ENCODE measurements at places on chromosomes 7 and 10.

GRCh38 chr7:134083766-134084487 is 43.2 kb upstream of the LRGUK start:
- peak; percentile 1 for DNase-seq

GRCh38 chr7:13262929-13263530 is 575.6 kb downstream of the ARL4A start:
- DNase-seq: no peak

GRCh38 chr10:119131512-119132240 is 27.8 kb downstream of the DENND10 start:
- no peak for DNase-seq

GRCh38 chr10:70376436-70377378 is 5.7 kb downstream of the LRRC20 start:
- DNase-seq: no peak

GRCh38 chr7:1449951-1450350 is 9.3 kb downstream of the MICALL2 start:
- DNase-seq: no peak

DNA sequence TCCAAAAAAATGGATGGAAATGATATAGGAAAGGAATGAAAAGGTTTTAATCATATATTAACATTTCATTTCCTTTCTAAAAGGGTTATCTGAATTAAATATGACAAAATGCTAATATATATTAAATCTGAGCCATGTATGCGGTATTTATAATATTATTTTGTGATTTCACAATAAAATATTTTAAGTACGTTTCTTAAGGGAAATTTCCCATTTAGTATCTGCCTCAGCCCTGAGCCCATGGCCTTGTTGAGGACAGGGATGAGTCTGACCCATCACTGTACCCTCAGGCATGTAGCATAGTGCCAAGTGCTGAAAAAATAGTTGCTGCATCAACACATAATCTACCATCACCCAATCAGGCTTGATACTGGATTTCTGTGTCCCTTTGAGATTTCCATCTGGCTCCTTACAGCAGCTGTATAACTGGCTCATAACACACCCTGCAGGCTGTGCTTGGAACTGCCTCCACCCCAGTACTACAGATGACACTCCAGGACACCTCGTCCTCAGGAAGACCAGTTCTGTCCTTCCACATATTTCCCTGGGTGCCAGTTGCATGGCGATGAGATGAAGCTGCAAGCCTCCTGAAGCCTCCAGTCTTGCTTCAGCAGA is 59.4 kb upstream of the ASAH2 start:
- no peak for DNase-seq

DNA sequence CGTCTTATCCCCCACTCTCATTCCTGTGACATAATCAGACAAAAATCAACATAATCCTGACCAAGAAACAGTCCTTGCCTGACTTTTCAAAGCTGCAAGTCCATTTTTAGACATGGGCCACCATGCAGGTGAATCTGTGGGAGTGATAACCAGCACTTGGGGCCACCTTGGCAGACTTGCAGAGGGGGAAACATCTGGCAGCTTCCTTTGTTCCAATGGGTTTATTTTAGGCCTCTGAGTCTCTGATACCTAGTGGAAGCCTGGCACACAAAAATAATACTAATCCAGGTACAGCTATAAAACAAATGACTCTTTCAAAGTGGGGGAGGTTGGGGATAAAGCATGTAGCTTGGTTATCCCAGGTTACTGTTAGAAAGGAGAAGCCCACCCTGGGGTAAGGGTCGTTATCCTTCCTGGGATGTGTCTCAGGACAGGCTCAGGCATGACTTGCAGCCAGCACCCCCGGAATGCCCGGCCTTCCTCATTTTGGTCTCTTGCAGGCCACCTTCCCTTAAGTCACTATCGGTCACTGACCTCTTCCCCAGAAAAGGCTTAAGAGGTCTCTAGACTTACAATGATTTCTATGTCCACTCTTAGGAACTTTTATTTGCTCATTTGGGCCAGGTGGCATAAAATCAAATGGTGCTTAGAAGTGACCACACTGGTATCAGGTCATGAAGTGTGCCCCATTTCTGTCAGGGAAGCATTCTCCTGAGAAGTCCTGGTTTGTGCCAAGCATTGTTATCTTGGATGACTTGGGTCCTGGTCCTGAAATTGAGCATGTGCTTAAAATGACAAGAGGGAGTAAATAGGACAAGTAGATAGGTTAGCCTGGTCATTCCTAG is 37.6 kb downstream of the EEPD1 start:
- DNase-seq: no peak

- no peak for DNase-seq
These were observed 184.6 kb downstream of the SNX10 start for GRCh38 chr7:26476271-26476670.

GRCh38 chr10:28849821-28850220 is 172.5 kb downstream of the BAMBI start:
- DNase-seq: no peak

- peak; percentile 58 for DNase-seq
These were observed 513.0 kb downstream of the INHBA start for GRCh38 chr7:41189866-41190265.

- no peak for DNase-seq
These were observed 80.1 kb downstream of the ITGB1 start for GRCh38 chr10:32877915-32878314.

- DNase-seq: no peak
These were observed 95.5 kb downstream of the CUL2 start for GRCh38 chr10:34994565-34995142.

DNA sequence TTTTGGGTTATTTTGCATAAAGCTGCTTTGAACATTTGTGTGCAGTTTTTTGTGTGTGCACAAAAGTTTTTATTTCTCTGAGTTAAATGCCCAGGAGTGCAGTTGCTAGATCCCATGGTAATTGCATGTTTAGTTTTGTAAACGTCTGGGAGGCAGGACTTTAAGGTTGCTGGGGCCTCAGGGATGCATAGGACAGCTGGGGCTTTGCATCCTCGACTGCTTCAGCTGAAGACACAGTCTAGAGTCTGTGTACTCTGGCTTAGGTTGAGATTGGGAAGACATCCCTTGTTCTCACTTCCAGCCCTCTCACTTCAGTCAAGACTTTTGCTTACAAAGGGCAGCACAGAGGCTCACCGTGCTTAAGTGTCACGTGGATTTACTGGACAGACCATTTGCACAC is 94.5 kb upstream of the INSYN2A start:
- DNase-seq: no peak

- DNase-seq: no peak
These were observed 336.8 kb downstream of the PLXNA4 start for GRCh38 chr7:132239422-132239994.

GRCh38 chr7:157692460-157693011 is 355.7 kb downstream of the DNAJB6 start:
- DNase-seq: no peak

- no peak for DNase-seq
These were observed 182.8 kb upstream of the BMPER start for GRCh38 chr7:33722383-33723101.

GRCh38 chr10:76356557-76356956 is 925.1 kb downstream of the LRMDA start:
- no peak for DNase-seq

GRCh38 chr7:13098161-13098560 is 410.7 kb downstream of the ARL4A start:
- no peak for DNase-seq

DNA sequence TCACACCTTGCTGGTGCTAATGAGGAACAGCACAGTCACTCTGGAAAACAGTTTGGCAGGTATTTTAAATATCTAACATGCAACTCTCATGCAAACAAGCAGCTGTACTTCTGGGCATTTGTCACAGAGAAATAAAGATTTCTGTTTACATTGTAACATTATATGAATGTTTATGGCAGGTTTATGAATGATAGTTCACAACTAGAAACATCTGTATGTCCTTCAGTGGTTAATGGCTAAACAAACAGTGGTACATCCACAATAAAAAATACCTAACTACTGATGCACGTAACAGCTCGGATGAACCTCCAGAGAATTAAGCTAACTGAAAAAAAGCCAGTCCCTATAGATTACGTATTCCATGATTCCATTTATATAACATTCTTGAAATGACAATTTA is 109.6 kb downstream of the GPR37 start:
- DNase-seq: no peak

DNA sequence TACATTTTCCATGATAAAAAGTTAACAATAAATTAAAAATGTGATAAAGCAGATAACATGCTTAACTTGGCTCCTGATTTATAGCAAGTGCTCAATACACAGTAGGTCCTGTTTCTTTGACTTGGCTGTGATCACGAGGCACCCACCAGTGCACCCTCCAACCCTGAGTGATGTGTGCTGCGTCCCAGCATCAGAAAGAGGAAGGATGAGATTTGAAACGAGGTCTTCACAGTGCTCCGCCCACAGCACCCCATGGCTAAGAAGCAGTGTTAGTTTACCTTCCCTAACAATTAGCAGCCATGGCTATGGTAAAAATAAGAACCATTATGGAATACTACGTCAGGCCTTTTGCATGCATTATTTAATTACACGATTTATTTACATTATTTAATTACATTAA is 292.0 kb upstream of the ZMIZ1 start:
- DNase-seq: no peak

GRCh38 chr7:139328375-139328774 is 12.8 kb upstream of the FMC1 start:
- DNase-seq: peak; percentile 38

DNA sequence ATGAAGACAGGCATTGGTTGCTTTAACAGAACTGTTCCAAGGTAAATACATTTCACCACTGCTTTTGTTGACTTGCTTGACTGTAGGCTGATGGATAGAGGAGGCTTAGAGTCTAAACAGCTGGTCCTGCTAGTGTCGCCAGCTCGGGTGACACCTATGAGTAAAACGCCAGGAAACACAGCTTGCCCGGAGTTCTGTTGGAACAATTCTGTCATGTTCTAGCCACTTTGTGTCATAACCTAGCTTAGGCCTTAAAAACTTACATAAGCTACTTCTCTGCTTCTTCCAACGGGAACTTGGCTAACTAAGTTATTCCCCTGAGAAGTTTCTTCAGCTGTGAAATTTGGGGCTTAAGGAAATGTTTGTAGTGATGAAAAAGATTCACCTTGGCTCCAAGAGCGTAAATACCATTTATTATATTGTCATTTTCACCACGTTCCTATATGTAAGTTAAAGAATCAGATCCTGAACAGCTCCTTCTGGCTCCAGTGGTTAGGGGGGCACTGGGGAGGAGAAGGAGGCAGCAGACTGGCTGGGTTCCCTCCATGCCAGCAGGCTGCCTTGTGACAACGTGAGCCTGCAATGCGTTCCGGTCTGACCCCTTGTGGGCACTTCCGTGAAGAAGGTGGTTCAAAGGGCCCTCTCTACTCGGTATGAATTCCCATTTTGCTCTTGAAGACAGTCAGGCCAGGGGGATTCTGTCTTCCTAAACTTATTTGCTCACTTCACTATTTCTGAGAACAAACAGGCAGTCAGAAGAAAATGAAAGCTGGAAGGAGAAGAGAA is 253.2 kb downstream of the BMPER start:
- no peak for DNase-seq

- DNase-seq: no peak
These were observed 5.0 kb upstream of the TNRC18 start for GRCh38 chr7:5428478-5429252.

DNA sequence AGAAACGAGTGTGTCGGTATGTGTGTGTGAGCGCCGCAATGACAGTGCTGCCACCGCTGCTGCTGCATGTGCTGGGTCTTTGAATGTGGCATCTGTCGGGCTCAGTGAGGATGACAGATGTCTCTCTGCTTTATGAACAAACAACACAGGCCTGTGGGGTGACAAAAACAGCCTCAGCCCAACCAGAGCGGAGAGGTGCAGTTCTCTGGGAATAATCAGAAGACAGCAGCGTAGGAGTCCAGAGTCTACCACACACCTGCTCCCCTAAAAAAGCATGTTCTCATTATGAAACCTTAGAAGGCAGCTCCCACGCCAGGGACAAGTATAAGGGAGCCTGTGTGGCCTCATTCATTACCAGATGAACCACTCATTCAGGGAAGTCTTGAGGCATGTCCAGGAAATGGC is 278.3 kb downstream of the KCNMA1 start:
- no peak for DNase-seq

DNA sequence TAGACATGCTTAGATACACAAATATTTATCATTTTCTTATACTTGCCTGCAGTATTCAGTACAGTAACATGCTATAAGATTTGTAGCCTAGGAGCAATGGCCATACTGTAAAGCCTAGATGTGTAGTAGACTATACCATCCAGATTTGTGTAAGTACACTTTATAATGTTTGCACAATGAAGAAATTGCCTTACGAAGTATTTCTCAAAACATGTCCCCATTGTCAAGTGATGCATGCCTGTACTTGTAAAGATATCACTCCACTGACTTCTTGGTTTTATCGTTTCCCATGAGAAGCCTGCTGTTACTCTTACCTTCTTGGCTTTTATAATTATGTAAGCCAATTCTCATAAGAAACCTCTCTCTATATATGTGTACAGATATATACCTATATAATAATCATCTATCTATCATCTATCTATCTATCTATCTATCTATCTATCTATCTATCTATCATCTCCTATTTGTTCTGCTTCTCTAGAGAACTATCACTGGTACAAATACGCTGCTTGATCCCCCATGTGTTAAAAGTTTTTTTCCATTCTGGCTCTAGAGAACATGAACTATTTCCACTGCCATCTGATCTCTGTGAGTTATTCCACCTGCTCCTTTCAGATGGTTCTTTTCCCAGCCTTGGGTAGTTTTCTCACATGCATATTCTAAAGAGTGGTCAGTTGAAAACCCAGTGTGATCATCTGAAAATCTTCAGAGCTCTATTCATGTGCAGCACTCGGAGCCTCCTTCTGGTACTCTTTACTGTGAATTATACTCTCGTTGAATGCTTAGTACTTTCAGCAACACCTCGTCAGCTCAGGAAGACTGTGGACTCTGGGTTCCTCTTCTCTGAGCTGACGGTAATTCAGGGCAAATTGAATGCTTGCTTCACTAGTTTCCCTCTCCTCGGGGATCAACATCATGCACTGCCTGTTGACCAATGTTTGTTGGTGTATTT is 14.5 kb upstream of the VCL start:
- DNase-seq: no peak

DNA sequence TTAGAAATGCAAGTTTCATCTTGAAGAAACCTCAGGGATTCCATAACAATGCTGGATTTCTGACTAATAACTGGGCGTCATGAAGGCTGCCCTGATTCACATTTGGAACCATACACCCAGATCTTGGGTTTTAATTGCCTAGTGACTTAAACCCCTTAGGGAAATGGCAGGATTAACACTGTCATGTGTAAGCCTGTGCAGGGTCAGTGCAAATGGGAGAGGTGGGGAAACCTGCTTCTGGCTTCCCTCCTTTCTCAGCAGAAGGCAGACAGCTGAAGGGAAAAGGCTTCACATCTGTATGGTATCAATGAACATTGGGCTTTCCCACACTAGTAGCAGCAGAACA is 364.2 kb downstream of the ANKRD30A start:
- DNase-seq: no peak

GRCh38 chr7:64574540-64575099 is 11.7 kb upstream of the ZNF680 start:
- no peak for DNase-seq

DNA sequence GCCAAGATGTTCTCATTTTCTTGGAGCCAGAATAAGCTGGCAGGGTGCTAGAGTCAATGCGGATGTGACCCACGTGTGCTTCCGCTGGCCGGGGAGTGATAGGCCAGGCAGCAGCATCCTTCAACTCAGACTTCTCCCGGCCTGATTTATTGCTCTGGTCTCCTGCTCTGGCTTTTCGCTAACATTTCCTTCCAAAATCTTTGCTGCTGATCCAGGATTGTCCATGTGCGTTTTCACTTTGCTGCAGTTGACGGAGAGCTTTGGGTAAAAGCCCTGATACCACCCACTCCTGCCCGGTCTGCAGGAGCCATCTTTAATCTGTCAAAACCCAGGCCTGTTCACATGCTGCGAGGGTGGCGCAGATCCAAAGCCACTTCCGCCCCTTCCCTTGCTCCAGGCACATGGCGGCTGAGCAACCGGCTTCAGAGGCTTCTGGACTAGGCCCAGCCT is 106.8 kb downstream of the CYP26A1 start:
- DNase-seq: peak; percentile 35
